Left kidney (tissue), 8 donors: ENCODE measurements at places on chromosomes 7 and 10.

DNA sequence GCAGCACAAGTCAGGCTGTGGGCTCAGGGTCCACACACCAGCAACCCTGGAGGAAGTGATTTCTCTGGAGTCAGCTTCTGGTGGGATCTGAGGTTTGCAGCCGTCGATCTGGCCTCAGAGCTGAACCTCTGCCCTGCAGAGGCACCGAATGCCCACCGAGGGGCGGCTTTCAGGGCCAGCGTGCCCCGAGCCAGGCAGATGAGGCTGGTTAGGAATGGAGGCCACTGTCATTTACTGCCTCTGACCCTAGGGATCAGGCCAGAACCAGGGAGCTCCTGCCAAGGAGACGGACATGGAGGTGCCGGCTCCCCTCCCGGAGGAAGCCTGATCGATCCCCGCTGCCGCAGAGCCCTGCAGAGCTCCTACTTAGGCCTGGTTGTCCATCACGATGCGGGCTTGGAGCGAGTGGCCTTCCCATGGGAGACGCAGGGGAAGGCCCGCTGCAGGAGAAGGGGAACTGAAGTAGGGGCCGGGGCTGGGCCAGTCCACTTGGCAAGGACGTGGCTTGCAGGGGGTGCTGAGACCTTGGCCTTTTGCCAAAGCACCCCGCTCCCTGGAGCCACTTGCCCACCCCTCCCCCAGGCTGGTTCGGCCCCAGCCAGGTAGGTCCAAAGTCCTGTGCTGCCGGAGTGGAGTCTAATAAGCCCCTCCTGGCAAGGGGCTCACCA lies 19.6 kb upstream of the ELFN1 start:
- no peak for DNase-seq

- DNase-seq: no peak
Measured at GRCh38 chr10:20971901-20972300, 74.8 kb upstream of the NEBL start.

GRCh38 chr7:113283861-113284260 lies 165.5 kb upstream of the SMIM30 start:
- no peak for DNase-seq

DNA sequence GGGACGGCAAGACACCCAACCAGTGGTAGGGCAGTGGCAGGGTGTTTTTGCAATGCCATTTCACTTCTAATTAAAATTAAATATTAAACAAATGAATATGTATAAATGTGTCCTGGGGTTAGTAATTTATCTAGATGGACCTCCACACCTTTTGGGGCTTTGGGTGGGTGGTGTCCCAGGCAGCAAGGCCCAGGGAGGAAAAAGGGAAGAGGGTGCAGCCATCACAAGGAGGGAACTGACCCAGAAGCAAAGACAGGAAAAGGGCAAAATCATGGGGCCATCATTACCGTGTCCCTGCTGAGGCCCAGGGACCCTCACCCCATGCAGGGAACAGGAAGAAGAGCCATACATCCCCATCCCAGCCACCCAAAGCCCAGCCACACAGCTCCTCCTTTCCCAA lies 204.6 kb downstream of the GRID1 start:
- no peak for DNase-seq

DNA sequence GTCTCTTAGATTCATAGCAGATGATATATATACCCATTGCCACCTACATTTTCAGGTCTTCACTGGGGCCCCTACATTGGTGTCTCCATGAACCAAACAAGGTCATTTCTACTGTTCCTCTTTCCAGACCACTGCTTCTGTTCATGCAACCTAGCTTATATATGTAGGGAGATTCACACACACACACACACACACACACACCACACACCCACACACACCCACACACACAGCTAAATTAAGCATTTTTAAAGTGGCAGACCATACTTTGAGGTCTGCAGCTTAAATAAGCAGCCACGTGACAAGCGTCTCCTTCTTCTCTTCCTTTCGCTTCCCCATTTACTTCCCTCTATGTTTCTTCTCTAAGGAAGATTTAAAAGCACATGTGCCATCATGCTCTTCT lies 70.0 kb upstream of the CC2D2B start:
- DNase-seq: no peak

DNA sequence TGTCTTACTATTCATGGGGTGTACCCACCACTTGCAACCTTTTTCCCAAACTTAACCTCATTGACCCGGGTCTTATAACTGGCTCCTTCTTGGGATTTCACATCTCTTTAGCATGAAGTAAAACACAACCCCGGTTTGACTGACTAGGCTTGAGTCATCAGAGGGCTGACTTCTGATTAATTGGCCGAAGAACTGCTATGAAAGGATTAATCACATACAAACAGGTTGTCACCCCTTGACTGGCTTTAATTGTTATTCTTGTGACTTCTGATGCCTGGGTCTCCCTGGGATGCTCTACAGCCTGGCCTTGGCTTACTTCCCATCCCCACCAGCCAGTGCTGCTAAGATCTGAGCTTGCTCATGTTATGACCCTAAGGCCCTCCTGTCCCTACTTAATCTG lies 8.8 kb upstream of the CRPPA start:
- no peak for DNase-seq

DNA sequence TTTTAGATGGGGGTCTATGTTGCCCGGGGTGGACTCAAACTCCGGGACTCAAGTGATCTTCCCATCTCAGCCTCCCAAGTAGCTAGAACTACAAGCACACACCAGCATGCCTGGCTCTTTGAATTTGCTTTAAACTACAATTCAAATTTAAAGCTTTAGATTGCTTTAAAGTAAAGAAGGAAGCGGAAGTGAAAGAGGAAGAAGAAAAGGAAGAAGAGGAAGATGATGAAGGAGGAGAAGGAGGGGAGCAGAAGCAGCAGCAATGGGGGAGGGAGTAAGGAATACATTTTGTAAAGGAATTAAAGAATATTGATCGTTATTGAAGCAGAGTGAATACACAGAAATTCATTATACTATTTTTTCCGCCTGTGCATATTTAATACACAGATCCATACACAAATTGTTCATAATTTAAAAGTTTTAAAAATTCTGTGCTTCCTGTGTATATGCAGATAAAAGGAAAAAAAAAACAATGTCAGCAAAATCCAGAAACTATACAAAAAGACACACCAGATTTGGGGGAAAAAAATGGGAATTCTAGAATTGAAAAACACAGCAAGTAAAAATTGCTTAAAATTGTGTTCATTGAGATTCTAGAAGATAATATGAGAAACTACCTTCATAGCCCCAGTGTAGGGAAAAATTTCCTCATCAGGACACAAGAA lies 60.8 kb upstream of the KCNMA1 start:
- DNase-seq: no peak

GRCh38 chr10:124668517-124669051 lies 75.6 kb downstream of the FAM53B start:
- no peak for DNase-seq

GRCh38 chr7:100219271-100219737 lies 445 bp upstream of the PVRIG start:
- no peak for DNase-seq

- DNase-seq: no peak
Measured at GRCh38 chr7:21651697-21652096, 108.9 kb downstream of the DNAH11 start.

GRCh38 chr10:72834183-72834825 lies 59.2 kb upstream of the OIT3 start:
- DNase-seq: peak; percentile 64

GRCh38 chr10:15630353-15630752 lies 89.4 kb downstream of the ITGA8 start:
- no peak for DNase-seq

DNA sequence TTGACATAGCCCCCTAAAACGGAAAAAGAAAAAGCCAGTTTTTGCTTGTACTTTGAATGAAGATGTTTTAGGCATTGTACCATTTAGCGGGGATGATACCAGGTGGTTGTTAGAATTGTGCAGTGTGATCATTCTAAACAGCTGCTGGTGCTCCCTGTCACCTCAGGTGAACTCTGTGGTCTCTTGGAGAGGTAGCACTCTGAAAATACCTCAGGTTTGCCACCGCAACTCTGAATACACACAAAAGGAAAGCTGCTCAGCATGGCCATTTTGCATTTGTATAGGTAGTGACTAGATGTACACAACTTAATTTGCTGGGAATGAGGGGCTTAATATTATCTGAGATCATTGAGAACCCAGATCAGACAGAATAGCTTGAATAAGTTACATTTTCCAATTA lies 52.6 kb downstream of the PLEKHA8 start:
- DNase-seq: no peak
